Dermis lymphatic vessel endothelial cell (primary cell): ENCODE measurements at places on chromosomes 7 and 10. TPM values are rescaled to one million over a fixed set of nuclear protein-coding genes. Genes with fewer than 3 reads are reported as not detected.

Gene RADIL
- total RNA-seq = 5.1 and 5.5 TPM in 2 replicates

Gene RARRES2
- total RNA-seq = 0.43 and 0.54 TPM in 2 replicates

Gene ENKUR
- total RNA-seq = 0.22 and 0.60 TPM in 2 replicates

Gene LRRC72
- not detected in 2 replicates for total RNA-seq

Gene NEBL
- total RNA-seq = 0.22 and 0.26 TPM in 2 replicates

Gene MGMT
- 13.1 and 14.8 TPM in 2 replicates for total RNA-seq

Gene SPDYE6
- not detected in 2 replicates for total RNA-seq

Gene GCK
- total RNA-seq = 0.09 and 0.22 TPM in 2 replicates

Gene AOAH
- total RNA-seq = 0.22 and 0.52 TPM in 2 replicates

Gene TLL2
- total RNA-seq = 0.09 and 0.11 TPM in 2 replicates

Gene EPHA1
- 0.11 and 0.17 TPM in 2 replicates for total RNA-seq

Gene WNT2
- not detected in 2 replicates for total RNA-seq

Gene ECHDC3
- 15.7 and 21.7 TPM in 2 replicates for total RNA-seq

Gene PRPS1L1
- not detected in 2 replicates for total RNA-seq

Gene COL13A1
- 0.98 and 1.4 TPM in 2 replicates for total RNA-seq

Gene CYP2C9
- not detected in 2 replicates for total RNA-seq

Gene TRPV5
- total RNA-seq = not detected in 2 replicates

Gene HOXA2
- 0.11 and 0.43 TPM in 2 replicates for total RNA-seq

Gene GIMAP7
- total RNA-seq = 107 and 139 TPM in 2 replicates

Gene SORCS3
- not detected in 2 replicates for total RNA-seq
